LHCN-M2 (cell line): ENCODE measurements at places on chromosomes 12 and 14. TPM values are rescaled to one million over a fixed set of nuclear protein-coding genes. Genes with fewer than 3 reads are reported as not detected.

GRCh38 chr12:131984334-131984733 lies 34.6 kb downstream of the EP400 start:
- DNase-seq: no peak

TBX5 gene
- not detected in 2 replicates for total RNA-seq

DNA sequence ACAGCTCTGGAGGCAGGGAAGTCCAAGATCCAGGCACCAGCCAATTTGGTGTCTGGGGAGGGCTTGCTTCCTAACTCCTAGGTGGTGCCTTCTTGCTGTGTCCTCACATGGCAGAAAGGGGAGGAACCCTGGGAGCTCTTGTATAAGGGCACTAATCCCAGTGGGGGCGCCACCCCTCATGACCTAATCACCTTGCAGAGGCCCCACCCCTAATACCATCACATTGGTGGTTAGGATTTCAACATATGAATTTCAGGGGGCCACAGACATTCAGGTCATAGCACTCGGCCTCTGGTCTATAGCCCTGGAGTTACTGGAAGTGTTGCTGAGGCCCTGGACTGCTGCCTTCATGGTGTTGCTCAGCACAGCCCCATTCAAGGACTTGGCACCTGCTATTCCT lies 14.6 kb downstream of the PSMD9 start:
- no peak for DNase-seq

DNA sequence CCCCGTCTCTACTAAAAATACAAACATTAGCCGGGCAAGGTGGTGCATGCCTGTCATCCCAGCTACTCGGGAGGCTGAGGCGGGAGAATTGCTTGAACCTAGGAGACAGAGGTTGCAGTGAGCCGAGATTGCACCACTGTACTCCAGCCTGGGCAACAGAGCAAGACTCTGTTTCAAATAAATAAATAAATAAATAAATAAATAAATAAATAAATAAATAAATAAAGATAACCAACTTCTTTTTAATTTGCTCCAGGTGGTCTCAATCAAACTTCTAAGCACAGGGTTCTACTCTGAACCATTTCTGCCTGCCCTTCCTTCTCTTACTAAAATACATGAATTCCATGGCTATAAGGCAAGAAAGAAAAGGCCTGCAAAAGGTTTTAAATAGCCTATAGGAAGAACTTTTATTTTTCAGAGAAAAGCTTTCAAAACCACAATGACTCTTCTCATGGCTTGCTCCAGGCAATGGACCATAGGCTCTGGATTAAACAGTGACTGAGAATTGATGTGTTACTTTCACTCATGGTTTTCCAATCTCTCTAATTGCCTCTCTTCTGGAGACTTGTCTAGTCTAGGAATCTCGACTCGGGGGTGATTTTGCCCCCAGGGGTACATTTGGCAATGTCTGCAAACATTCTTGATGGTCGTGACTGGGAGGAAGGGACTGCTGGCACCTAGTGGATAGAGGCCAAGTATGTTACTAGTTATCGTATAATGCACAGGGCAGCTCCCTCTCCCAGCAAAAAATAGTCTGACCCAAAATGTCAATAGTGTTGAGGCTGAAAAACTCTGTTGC lies 14.4 kb downstream of the IGF1 start:
- no peak for DNase-seq

- DNase-seq: no peak
Observed at GRCh38 chr12:116266631-116267349, 10.7 kb downstream of the MED13L start.

DNA sequence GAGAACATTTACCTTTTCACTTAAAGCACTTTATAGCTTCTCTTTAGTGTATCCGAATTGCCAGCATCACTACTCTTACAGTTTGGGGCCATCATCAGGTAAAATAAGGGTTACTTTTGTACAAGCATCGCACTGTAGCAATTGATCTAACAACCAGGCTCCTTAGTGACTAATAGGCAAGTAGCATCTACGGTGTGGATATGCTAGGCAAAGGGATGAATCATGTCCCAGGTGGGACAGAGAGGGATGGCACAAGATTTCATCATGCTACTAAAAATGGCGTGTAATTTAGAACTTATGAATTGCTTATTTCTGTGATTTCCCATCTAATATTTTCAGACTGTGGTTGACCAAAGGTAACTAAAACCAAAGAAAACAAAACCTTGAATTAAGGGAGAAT lies 582.3 kb downstream of the KCNH5 start:
- DNase-seq: no peak

DNA sequence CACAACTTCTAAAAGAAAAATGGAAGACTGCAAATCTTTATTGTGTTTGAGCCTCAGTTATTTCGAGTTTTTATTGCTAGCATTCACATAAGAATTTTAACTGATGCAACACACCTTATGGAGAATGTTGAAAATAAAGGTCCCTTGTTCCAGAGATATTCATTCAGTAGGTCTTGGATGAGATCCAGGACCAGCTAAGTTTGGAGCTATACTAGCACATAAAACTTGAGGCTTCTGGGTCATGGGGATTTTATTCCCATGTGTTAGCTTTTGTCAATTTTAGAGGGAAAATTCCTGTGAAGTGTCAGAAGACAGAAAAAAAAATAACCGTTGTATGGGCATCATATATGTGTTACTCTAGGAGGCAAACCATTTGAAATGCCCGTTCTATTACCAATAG lies 693.2 kb upstream of the MIS18BP1 start:
- DNase-seq: no peak

DNA sequence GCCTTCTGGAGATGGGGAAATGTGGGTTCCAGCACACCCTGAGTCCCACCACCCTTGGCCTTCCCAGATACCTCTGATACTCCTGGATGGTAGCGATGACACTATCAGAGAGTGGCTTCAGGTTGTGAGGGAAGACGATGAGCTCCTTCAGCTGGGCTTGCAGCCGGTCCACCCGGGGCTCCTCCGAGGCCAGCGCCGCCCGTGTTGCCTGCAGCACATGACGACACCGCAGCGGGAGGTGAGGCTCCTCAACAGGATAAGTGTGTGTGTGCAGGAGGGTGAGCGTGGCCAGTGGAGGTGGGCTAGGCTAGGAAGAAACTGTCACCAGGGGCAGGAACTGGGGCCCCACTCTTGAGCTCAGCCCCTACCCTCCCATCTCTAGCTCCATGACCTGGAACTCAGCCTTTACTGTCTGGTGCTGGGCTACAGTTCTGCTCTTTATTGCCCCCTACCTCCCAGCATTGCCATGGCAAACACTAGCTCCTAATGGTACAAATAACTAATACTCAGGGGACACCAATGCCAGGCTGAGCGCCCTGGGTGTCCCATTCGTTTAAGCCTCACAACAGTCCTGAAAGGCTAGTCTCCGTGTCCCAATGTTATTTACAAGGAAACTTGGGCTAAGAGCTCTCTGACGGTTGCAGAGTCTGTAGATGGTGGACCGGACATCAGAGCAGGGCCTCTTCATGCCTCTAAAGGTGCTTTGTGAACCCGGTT lies 64.1 kb downstream of the SYNE3 start:
- DNase-seq: peak; percentile 15

CAPZA3 gene
- total RNA-seq: not detected in 2 replicates

DNA sequence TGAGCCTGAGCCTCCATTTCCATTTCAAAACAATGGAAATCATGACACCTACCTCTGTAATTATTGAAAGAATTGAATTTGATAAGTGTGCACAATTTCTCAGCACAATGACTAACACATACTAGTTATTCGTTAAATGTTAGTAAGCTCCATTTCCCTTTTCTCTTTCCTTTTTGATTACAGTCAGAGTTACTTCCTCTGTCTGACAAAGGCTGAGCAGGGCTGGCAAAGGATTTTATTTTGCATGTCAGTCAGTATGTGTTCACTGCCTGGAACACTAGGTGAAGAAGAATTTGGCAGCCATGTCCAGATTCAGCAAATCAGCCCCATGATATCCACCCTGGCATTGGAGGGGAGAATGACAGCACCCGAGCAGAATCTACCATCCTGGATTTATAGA lies 12.2 kb upstream of the RHOJ start:
- no peak for DNase-seq

P2RX7 gene
- 0.11 and 0.32 TPM in 2 replicates for total RNA-seq

- DNase-seq: peak; percentile 51
Observed at GRCh38 chr12:69096669-69097335, 142.6 kb upstream of the CPSF6 start.
